ENCODE measurements at places on chromosomes 13 and 19.

- DNase-seq, result no peak
Measured at GRCh38 chr13:97798171-97798821, 155.2 kb upstream of the IPO5 start.

DNA sequence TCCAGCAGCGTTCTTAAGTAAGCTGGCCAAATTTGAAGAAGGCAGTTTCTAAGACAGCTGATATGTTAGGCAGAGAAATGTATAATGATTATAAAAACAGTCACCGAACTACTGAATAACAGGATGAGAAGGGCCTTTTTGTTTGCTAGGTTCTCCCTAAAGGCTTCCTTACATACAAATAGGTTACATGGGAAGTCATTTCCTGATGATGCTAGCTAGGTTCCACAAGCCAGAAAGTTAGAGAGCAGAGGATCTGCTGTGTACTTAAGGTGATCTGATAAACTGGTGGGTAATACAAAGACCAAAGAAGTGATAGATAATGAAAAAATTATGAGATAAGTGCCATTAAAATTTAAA lies 139.7 kb downstream of the VWA8 start:
- DNase-seq, result no peak

DNA sequence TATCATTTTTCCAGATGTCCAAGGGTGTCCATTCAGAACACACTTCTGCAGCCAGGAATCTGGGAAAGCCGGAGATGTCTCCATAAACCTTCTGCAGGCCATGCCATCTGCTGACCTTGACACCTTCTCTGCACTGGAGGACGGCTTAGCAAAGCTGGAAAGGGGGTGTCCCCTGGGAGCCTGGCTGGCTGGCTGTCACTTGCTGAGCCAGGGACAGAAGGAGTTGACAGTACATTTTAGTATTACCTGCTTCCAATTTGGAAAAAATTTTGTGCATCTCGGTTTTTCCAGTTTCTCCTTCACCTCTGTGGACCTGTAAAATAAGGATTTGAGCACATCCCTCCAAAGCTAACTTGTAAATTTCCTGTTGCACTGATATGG lies 8.1 kb upstream of the CHST8 start:
- DNase-seq, result no peak

- no peak for DNase-seq
Measured at GRCh38 chr19:56916528-56916927, 76.0 kb upstream of the PEG3 start.
